Amygdala (tissue), 56 donors: ENCODE measurements at places on chromosomes 1 and 21.

- no peak for DNase-seq
Measured at GRCh38 chr1:7317888-7318287, 453.2 kb upstream of the VAMP3 start.

DNA sequence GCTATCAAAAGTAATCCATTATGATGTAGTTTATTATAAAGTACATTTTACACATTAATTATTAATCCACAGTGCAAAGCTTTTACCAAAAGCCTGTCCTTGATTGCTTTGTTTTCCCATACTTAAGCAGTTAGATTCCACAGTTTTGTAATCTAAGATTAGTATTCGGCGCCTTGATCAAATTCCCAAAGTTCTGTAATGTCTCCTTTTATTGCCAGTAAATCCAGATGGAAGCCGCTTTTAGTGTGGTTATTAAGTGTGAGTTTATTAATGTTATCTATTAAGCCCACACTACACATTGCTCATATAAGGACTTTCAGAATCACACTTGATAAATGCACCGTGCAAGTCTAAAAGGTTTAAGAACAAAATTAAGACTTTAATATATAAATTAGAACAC lies 199.2 kb upstream of the PKN2 start:
- DNase-seq = no peak

DNA sequence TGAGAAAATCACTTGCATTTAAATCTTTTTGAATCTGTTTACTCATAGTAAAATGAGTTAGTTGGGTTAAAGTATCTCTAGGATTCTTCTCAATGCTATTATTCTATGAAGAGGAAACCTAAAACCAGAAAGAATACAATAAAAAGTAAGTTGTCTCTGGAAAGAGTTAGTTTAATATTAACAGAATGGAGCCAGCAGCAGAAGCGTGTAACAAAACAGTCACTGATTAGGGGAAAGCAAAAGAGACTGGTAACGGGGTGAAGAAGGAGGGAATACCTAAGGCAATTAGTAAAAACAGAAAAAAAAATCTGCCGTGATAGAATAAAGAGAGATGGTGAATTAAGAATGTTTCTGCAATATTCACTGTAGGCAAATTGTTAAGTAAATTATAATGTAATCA lies 60.0 kb downstream of the NRDC start:
- DNase-seq = no peak

DNA sequence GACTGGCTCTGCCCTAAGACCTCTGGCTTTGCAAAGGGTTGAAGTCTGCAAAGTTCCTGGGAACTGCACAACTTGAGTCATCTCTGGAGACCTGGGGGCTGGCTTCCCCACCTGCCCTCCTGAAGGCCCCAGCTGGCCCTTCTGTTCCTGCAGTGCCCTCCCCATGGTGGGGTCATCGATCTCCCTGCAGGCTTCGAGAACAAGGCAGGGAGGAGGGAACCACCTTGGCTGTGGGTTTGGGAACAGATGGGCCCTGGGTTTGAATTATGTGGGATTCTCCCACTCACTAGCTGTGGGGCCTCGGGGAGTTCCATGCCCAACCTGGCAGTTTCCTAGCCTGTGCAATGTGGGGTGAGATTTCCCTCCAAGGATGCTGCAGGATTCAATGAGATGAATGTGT lies 310.2 kb downstream of the PTPRU start:
- DNase-seq = no peak

- no peak for DNase-seq
Measured at GRCh38 chr1:229803626-229804217, 177.7 kb downstream of the URB2 start.

DNA sequence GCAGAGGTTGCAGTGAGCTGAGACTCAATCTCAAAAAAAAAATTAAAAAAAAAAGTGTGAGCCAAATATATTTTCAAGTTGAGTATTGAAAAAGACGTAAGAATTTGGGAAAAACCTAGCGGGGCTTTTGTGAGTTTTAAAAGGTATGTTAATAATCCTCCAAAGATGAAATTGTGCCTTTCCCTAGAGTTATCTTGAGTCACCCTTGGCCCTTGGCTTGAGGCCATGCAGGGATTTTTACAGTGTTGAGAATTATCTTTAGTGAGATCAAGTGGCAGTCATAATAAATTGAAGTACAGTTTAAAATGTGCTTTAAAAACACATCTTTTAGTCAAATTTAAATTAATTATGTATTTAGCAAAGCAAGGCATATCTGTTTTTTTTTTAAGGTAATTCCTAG lies 32.7 kb downstream of the PPP2R5A start:
- no peak for DNase-seq

- no peak for DNase-seq
Measured at GRCh38 chr1:201955729-201956143, 433 bp downstream of the TIMM17A start.

GRCh38 chr1:154478639-154479038 lies 23.4 kb upstream of the TDRD10 start:
- DNase-seq = no peak

DNA sequence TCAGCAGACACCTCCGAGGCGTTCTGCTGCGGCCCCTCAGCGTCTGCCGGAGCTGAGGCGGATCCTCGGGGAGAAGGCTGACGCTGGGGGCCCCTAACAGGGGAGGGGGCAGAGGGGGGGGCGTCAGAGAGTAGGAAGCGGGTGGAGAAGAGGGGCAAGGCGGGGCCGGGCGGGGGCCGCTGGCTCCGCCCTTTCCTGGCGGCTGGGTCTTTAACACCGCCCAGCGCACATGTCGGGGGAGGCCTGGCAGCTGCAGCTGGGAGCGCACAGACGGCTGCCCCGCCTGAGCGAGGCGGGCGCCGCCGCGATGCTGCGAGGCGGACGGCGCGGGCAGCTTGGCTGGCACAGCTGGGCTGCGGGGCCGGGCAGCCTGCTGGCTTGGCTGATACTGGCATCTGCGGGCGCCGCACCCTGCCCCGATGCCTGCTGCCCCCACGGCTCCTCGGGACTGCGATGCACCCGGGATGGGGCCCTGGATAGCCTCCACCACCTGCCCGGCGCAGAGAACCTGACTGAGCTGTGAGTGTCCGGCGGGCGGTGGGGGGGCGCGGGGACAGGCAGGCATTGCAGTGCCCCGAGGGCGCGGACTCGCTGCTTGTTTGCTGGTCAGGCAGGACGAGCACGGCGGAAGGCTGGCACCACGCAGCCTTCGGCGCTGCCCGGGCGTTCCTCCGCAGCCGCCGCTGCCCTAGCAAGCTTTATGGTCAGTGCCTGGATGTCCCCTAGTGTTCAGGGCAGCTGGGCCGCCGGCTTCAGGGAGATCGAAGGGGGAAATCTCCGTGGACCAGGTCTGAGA lies at the start of gene NTRK1:
NTRK1 (plus strand) TSS at position 238 of the 796 bp plus-strand sequence; CDS start at position 308, 70 bp downstream.
- no peak for DNase-seq

DNA sequence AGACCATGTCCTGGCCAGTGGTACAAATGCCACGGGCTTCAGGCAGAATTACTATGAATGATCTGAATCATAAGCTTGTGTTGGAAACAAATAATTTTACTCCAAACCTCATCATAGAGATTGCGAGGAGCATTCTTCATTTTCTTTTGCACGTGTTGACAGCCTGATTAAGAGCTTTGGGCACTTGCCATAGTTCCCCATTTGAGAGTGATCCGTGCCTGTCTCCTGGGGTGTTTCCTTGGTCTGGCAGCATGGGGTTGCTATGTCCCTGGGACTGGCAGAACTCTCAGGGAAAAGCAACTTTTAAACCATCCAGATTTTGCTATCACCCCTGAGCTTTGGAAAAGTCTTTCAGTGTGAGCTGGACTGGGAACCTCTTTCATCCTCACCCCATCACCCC lies 54.3 kb upstream of the KCNJ6 start:
- no peak for DNase-seq

DNA sequence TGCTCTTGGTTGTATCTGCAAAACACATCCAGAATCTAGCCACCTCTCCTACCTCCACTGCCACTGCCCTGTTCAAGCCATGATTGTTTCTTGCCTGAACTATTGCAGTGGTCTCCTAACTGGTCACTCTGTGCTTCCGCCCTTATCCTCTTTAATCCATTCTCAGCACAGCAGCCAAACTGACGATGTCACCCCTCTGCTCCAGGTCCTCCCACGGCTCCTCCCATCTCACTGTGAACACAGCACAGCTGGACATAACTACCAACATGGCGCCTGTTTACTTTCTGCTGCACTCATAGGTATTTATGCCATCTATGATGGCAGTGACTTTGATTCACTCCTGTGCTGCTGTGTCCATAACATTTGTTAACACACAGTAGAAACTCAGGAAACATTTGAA lies 406.7 kb downstream of the DISC1 start:
- DNase-seq = no peak

DNA sequence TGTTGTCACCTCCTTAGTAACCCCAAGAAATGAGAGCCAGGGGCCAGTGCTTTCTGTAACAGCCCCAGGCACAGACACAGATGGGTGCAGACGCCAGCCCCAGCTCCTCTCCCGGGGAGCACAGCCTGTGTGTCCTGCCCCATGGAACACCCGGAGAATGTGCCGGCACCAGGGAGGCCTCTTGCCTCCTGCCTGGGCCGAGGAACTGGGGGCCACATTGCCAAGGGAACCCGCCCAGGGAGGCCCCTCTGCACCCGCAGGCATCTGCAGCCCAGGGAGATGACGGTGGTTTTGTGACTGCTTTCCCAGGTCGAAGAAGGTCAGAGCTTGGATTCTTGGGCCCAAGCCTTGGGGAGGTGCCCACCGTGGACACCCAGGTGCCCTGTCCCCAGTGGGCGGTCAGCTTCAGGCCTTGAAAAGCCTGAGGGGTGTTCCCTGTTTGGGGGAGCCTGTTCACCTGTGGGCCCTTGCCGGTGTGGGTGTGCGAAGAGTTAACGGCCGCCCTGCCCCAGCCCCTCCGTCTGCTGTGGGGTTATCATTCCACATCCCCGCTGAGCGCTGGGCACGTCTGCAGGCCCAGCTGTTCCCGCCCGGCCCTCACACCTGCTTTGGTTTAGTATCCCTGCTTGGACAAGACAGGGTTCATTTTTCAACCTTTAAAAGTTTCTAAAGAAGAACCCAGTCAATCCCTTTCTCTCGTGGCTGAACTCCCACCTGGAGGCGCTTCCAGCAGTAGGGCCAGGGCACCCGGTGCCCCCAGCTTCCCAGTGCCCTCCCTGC lies 62.5 kb downstream of the MORN1 start:
- DNase-seq = no peak

DNA sequence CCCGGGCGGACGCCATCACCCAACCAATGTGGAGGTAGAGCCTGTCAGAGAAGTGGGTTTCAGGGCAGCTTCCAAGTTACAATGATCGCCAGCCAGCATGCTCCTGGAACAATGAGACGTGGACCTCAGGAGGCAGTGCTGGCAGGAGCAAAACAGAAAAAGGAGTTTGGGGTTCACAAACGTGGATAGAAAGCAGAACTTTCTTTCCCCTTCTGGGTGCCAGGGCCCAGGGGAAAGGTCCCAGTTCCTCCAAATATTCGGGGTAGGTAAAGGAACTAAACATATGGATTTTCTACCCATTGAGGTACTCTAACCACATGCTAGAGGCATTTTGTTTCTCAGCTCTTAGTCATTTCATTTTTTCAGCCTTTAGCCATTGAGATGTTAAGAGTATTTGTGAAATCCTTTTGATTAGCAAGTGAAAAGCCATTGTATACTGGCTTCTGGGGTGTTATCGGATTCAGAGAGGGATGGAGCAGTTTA lies 488.4 kb upstream of the ADGRL2 start:
- no peak for DNase-seq

DNA sequence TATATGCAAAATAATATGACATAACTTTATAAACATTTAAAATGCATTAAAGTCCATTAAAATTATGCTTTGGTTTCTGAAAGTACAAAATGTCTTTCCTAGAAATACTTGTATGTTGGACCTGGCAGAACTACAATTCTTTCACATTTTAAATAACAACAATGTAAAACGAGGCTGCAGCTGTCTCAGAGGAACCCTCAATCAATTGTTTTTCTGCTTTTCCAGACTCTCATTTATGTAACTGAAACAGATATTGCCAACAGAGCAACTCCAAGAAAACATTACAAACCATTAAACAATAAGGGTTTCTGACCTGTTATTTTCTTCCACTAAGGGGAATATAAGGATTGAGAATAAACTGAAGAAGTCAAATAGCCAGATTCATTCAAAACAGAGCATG lies 1193.4 kb downstream of the NCAM2 start:
- no peak for DNase-seq

GRCh38 chr1:243470502-243470901 lies 214.7 kb downstream of the SDCCAG8 start:
- DNase-seq = no peak

DNA sequence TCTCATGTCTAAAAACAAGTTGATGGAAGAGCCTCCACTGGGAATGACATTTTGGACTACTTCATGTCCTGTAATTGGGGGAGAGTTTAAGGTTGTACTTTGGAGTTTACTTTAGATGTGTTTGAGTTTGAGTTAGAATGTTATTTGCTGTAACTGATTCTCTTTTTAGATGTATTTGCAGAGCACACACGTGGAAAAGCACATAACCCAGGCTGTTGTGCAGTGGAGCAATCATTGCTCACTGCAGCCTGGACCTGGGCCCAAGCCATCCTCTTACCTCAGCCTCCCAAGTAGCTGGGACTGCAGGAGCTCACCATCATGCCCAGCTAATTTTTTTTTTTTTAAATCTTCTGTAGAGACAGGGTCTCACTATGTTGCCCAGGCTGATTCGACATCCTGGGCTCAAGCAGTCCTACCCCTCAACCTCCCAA lies 36.7 kb upstream of the SH3D21 start:
- no peak for DNase-seq

GRCh38 chr1:38560457-38560856 lies 299.1 kb downstream of the RRAGC start:
- no peak for DNase-seq

DNA sequence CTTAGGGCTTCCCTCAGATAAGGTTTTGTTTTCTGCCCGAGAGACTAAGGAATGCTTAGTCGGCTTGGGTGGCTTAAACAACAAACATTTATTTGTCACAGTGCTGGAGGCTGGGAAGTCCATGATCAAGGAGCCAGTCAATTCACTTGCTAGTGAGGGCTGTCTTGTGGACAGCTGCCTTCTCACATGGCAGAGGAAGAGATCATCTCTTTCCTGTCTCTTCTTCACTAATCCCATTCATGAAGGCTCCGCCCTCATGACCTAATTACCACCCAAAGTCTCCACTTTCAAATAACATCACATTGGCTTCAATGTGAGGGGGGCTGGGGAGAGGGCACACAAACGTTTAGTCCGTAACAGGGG lies 50.5 kb upstream of the IL12RB2 start:
- DNase-seq = no peak

DNA sequence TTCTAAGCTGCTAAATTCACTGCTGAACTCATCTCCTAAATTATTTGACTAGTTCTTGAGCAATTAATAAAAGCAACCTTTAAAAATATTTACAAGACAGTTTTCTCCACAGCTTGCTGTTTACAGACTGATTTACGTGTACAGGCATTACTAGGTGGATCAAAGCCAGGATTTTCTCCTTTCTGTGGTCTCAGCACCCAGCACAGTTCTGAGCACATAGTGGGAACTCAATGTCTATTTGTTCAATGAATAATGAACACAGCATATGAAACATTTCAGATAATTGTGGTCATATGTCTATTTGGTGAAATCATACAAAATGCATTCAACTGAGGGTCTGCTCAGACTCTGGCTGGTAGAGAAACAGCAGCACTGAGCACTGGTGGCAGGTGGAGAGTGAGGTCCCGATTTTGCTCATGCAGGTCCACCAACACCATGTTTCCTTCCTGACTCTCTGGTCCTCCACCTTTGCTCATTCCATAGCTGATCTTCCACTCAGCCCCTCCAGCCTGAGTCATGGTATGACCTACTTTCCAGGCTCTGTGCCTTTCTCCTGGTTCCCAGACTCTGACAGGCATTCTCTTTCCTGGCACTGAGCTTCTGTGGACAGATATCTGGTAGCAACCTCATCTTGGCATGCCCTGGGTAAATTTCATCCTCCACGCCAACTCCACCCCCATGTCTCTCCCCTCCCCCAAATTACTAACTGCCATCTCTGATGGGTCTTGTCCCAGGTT lies 311.3 kb downstream of the TGFB2 start:
- DNase-seq = no peak
